ENCODE measurements at places on chromosomes 11 and 22. TPM values are rescaled to one million over a fixed set of nuclear protein-coding genes. Genes with fewer than 3 reads are reported as not detected.
A peak's percentile ranks its signal among the peaks of the same experiment; 100 is the strongest.

CCDC15 gene
- 1.2 TPM for total RNA-seq

AQP11 gene
- total RNA-seq, result 0.74 TPM

GRM5 gene
- 0.51 TPM for total RNA-seq

KCNQ1OT1 gene
- 2.9 TPM for total RNA-seq

PNPLA3 gene
- 2.2 TPM for total RNA-seq

ISX gene
- not detected for total RNA-seq

MRGPRX3 gene
- not detected for total RNA-seq

SPI1 gene
- total RNA-seq, result 27.6 TPM

NCR3LG1 gene
- 1.3 TPM for total RNA-seq

SYT12 gene
- 0.25 TPM for total RNA-seq

TCN2 gene
- total RNA-seq, result 39.9 TPM

HBB gene
- 1,072 TPM for total RNA-seq

- DNase-seq, result peak; percentile 24
These were observed 338.6 kb downstream of the TTC28 start for GRCh38 chr22:28341001-28341400.

DNA sequence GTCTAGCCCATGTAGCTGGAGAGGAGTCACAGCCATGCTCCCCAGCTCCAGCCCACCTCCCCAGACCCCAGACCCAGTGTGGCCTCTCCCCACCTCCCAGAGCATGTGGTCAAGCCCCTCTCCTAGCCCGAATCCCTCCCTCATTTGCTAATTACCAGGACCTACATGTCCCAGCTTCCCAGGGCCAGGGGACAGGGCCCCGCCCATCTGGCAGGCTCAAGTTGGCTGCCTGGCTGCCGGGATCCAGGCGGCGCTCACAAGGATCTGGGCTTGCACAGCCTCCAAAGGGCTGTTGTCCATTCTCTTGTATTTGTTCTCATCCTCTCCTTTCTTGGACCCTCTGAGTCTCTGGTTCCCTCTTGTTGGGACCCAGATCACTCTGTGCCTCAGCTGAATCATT is 4.6 kb upstream of the MIF start:
- no peak for DNase-seq

DNA sequence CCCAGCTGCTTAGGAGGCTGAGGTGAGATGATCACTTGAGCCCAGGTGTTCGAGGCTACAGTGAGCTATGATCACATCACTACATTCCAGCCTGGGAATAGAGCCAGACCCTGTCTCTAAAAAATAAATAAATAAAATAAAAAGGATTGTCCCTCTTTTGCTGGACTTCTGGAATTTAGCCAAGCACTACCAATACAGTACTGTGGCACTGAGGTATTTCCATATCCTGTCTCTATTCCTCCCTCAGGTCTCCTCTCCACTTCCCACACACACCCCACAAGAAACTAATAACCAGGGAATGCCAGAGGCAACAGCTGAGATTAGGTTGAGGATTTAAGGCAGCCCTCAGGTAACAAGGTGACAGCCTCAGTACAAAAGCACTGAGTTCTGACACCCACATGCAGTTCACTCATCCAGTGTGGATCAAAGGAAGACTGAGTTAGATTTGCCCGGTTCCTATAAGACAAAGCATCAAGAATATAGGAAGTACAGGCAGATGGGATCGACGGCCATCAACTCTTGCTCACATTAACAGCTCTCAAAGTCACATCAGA is 4.5 kb upstream of the PPP2R1B start:
- no peak for DNase-seq

GRCh38 chr11:75184757-75185425 is 34.0 kb downstream of the SLCO2B1 start:
- no peak for DNase-seq

- DNase-seq, result peak; percentile 7
These were observed 28.3 kb downstream of the OSBPL5 start for GRCh38 chr11:3136546-3137455.

DNA sequence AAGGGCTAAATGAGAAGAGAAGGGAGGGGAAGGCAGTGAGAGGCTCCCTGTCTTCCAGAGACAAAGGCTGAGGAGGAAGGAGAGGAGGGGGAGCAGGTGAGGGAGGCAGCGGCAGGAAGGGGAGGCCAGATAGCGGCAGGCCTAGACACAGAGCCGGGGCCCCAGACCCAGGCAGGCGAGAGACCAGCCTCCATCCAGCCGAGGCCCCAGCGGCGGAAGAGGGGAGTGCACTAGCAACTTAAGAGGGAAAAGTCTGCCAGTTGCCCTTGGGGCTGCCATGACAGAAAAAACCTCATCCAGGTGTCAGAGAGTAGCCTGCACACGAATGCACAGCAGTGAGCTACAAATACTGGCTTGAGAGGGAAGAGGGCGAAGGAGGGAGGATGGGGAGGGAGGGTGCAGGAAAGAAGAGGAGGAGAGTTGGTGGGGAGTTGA is 46.7 kb downstream of the IGLL1 start:
- peak; percentile 69 for DNase-seq

GRCh38 chr11:115324581-115325432 is 179.4 kb downstream of the CADM1 start:
- no peak for DNase-seq

- DNase-seq, result no peak
These were observed 14.9 kb downstream of the DNAJB13 start for GRCh38 chr11:73965764-73966121.

- no peak for DNase-seq
These were observed 37.7 kb upstream of the BLID start for GRCh38 chr11:122153746-122154145.

DNA sequence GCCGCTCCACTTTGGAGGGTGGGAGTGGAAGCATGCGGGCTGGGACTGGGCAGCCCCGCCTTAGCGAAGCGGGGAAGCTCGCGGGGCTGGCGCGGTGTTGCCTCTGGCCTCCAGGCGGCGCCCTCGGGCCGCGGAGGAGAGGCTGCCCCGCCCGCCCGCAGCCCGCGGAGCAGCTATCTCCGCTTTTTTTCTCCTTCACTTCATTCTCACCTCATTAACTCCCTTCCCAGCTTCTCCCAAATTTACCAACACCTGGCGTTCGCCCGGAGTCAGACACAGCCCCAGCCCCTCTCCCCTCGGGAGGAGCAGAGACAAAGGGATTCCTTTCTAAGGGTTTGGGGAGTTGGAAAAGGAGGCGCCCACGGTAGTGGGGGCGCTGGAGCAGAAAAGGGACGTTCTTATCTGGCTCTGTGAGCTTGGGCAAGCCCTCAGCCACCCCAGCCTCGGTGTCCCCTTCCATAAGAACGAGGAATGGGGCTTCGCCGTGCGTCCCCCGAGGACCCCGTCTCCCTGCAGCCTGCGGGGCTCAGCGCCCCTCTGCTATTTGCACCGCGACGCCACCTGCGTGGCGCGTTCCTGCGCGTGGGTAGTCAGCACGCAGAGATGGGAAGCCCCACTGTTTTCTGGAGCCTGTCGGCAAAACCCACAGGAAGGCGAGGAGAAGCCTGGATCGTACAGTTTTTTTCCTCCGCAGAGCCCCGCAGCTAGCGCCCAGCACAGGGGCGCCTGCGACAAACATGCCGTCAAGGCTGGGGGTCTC is 1.5 kb upstream of the WNT11 start:
- peak; percentile 92 for DNase-seq

GRCh38 chr11:21656065-21656464 is 536.8 kb upstream of the ANO5 start:
- no peak for DNase-seq

DNA sequence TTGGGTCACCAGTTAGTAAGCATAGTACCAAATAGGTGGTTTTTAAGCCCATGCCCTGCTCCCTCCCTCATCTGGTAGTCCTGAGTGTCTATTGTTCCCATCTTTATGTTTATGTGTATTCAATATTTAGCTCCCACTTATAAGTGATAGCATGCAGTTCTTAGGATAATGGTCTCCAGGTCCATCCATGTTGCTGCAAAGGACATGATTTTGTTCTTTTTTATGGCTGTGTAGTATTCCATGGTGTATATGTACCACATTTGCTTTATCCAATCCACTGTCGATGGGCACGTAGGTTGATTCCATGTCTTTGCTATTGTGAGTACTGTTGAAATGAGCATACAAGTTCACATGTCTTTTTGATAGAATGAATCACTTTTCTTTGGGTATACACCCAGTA is 18.2 kb upstream of the SYTL2 start:
- DNase-seq, result no peak

DNA sequence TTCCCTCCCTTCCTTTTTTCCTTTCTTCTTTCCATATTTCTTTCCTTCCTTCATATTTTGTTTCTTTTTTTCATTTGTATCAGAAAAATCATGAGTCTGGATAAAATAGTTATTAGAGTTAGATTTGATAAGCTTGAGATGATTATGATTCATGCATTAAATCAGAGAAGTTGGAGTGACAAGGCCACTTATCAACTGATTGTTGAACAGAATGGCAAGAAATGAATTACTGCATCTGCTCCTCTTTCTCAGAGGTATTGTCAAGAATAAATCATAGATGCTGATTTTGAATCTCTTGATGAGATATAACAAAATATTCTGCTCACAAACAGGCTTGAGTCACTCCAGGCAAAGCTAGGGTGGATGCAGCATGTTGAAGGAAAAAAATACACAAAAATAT is 54.6 kb upstream of the ANO5 start:
- no peak for DNase-seq

DNA sequence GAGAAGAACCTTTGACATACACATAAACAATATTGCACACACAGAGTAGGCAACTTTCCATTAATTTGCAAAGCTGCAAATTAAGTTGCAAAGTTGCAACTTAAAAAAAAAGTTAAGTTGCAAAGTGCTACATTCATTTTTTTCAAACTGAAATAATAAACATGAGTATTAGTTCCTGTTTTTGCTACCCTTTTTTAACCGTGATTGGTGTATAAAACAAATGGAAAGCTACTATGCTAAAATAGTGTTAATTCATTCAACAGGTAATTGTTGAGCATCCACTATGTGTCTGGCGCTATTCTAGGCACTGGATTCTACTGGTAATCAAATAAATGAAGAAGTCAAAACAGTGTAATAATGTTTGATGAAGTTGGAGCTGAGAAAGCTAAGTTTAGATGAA is 8.1 kb downstream of the ZFP91 start:
- DNase-seq, result no peak

DNA sequence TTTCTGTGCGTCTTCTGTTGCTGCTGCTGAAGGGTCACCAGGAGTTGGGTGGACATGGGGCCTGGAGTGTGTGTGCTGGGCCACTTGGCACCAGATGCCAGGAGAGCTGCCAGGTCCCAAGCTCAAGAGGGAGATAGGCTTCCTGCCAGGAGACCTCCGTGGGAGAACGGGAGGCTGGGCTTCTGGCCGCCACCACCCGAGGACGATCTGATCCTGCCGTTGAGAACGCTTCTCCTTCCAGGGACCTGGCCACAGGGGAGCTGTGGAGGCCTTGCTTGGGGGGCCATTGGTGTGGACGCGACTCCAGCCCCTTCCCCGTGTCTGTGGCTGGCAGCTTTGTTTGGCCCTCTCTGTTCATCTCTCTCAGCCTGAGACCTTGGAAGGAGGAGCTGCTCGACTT is 2.4 kb downstream of the BRSK2 start:
- DNase-seq, result no peak

DNA sequence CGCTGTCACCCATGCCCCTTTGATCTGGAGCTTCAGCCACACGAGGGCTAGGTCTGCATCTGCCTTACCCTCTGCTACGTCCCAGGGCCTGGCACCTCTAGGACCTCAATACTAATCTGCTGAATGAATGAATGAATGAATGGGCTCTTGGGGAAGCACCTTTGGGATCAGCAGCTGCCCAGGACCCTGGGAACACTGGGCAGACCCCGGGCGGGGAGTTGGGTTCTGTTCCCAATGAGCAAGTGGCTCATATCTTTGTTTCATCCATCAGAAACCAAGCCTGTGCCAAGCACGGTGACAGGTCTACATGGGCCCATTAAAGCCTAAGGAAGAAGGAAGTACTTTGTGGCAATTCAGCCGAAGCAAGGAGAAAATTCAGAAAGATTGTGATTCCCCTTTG is 41.5 kb upstream of the SHISAL1 start:
- DNase-seq, result no peak

- DNase-seq, result no peak
These were observed 138.4 kb downstream of the FAT3 start for GRCh38 chr11:92362989-92363388.

GRCh38 chr11:63866211-63866610 is 27.3 kb downstream of the MARK2 start:
- DNase-seq, result peak; percentile 64

DNA sequence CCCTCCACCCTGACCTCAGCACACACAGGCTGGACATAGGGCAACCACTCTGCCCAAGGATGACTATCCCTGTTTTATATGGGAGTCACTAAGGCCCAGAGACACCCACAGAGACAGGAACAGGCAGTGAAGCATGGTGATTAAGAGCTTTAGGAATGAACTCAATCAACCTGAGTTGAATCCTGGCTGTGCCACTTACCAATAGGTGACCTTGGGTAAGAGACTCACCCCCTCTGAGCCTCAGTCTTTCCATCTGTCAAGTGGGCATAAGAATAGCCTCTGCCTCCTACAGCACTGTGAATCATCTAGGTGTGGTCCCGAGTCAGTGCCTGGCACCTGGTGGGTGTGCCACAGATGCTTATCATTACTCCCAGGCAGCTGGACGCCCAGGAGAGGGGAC is 6.8 kb downstream of the CRYBB1 start:
- DNase-seq, result no peak

- no peak for DNase-seq
These were observed 75.9 kb downstream of the PARVA start for GRCh38 chr11:12453243-12453642.

GRCh38 chr22:22816766-22817410 is 70.7 kb upstream of the IGLL5 start:
- no peak for DNase-seq

GRCh38 chr11:78576549-78577097 is 2.0 kb upstream of the NARS2 start:
- DNase-seq, result no peak

GRCh38 chr11:71472357-71472885 is 19.4 kb downstream of the NADSYN1 start:
- no peak for DNase-seq

GRCh38 chr11:32939866-32940265 is 47.3 kb downstream of the QSER1 start:
- no peak for DNase-seq

GRCh38 chr11:43736502-43737200 is 56.1 kb downstream of the HSD17B12 start:
- peak; percentile 72 for DNase-seq

Measured in lung (tissue), 17 donors.